SJCRH30 (cell line): ENCODE measurements at places on chromosomes 3 and 15.

DNA sequence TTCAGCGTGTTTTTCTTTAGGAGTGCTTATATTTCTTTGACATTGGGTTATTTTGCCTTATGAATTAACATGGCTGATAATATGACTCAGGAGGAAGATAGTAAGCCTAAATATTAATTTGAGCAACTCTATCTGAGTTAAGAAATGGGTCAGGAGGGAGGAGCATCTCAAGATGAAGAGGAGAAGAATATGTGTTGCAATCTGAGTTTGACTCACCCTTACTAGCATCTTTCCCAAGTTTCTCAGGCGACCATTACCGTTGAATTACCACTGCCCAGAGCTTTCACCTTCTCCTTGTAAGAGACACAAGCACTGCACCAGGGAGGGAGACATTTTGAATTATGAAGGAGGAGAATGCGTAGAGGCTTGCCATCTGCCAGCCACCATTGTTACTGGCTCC is 138.3 kb upstream of the MYRIP start:
- DNase-seq, result no peak

GRCh38 chr15:101727186-101727585 is 2.9 kb upstream of the TARS3 start:
- DNase-seq, result no peak

GRCh38 chr3:142087676-142088075 is 61.7 kb downstream of the TFDP2 start:
- no peak for DNase-seq

GRCh38 chr3:138609898-138610266 is 1.3 kb downstream of the FAIM start:
- DNase-seq, result no peak

DNA sequence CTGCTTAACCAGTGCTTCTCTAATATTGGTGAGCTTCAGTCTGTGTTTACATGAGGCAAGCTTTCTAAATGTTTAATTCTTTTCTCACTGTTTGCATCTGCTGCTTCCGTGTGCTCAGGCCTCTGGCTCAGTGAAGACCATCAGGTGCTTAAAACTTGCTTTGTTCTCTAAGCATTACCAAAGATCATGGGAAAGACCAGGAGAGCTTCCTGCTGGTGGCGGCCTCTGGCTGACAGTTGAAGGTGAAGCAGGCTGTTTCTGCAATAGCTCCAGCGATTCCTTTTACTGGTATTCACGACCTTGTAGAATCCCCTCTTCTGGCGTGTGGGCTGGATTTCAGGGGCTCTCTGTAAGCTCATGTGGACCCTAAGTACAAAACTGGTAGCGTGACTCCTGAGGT is 45.1 kb downstream of the EDEM1 start:
- DNase-seq, result no peak

GRCh38 chr15:90660195-90660998 is 56.7 kb upstream of the BLM start:
- peak; percentile 65 for DNase-seq

- no peak for DNase-seq
Observed at GRCh38 chr3:185711255-185711870, 113.5 kb downstream of the IGF2BP2 start.

- no peak for DNase-seq
Observed at GRCh38 chr3:63753567-63753966, 65.5 kb upstream of the C3orf49 start.

DNA sequence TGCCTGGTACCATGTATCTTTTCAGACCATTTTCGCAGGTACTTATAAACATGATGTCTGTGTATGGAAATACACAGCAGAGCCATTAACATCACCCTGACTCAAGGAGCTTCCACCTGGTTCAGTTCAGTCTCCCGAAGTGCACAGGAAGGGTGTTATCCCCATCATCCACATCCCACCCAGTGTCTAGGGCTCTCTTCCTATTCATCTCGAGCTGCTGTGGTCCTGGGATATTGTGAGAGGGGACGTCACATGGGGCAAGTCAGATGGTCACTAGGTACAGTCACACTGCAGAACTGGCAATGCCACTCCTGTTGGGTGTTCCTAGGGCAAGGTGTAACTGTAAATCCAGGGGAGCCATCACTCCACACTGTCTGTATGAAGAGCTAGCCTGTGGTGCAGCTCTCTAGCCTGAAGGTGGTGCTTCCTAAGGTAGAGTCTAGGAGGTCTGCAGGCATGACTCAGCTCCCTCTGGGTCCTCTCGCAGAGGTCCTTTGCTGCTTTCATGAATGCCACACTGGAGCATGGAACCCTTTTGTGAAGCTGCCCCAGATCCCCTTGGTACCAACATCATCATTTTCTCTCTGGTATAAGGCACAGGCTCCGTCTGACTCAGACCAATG is 13.9 kb downstream of the ISLR2 start:
- no peak for DNase-seq

- DNase-seq, result no peak
Observed at GRCh38 chr3:134504132-134504531, 18.3 kb downstream of the CEP63 start.

- no peak for DNase-seq
Observed at GRCh38 chr3:147620906-147621305, 211.7 kb downstream of the ZIC1 start.
